ENCODE measurements at places on chromosomes 5 and 9.

DNA sequence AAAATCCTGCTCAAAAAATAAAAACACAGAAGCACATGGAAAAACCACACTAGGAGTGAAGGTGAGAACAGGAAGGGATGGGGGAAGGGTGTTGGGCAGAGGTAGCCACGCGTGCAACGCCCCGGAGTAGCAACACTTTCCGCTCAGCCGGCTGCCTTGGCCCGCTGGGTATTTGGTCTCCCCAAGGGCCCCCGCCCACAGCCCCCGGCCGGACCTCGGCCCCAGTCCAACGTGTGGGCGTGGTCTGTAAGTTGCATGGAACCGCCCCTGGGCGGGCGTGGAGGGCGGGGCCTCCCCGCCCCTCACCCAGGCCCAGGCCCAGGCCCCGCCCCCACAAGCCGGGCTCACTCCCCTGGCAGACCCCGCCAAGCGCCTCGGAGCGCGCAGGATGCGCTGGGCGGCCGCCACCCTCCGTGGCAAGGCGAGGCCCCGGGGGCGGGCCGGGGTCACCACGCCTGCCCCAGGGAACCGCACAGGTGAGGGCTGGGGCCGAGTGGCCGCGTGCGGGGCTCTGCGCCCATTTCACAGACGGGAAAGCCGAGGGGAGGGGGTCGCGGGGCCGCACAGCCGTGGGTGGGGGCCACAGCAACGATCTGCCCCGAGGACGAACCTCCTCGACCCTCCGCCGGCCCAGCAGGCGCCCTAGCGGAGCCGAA, at the start of gene SUSD3:
Gene SUSD3, plus strand, starts transcription at position 347 of the 656 bp plus-strand sequence. Its CDS starts 42 bp downstream, at position 389.
- peak; percentile 35 for DNase-seq

DNA sequence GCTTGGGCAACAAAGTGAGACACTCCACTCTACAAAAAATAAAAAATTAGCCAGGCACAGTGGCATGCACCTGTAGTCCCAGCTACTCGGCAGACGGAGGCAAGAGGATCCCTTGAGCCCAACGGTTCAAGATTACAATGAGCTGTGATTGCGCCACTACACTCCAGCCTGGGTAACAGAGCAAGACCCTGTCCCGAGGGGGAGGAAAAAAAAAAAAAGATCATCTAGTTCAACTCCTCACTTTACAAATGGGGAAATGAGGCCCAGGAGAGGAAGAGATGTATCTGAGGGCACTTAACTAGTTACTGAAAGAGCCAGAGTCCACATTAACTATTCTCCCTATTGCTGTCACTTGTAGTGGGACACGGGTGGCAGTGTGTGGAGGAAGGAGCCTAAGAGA, 13.8 kb downstream of the PDCL start:
- no peak for DNase-seq

DNA sequence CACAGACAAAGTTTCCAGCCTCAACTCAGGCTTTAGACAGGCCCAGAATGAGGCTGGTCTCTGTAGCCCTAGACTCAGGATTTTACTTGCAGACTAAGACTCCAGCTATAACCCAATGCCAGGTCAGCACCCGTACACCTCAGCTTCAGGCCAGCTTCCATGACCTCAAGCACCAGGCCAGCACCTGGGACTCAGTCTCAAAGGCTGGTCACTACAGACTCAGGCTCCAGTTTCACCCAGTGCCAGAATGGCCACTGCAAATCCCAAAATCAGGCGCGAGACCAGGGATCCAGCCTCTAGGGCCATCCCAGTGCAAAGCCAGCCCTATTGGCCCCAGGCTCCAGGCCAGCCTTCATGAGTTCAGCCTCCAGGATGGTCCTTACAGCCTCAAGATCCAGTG, 44.9 kb downstream of the C9 start:
- DNase-seq: no peak

DNA sequence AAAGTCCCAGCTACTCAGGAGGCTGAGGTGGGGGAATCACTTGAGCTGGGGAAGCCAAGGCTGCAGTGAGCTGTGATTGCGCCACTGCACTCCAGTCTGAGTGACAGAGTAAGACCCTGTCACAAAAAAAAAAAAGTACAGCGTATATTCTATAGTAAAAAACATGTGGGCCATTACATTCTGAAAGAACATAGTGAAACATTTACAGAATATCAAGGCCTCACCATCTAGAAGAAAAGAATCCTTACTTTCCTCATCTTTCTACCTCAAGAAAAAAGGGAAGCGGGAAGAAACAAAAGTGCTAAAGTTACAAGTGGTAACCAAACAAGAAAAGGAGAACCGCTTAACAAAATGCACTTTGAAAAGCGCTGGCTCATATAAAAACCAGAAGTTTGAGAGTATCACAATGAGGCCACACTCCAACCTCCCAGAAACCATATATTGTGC, 5.7 kb upstream of the SYK start:
- DNase-seq: no peak

- no peak for DNase-seq
Measured at GRCh38 chr9:93128715-93129224, 5.3 kb downstream of the NINJ1 start.

GRCh38 chr9:7153566-7153965, 395.8 kb downstream of the KDM4C start:
- DNase-seq: no peak

GRCh38 chr9:106146066-106146840, 451.9 kb downstream of the TMEM38B start:
- no peak for DNase-seq

- no peak for DNase-seq
Measured at GRCh38 chr5:172723508-172723907, 47.5 kb downstream of the DUSP1 start.

GRCh38 chr9:133460405-133461175, 812 bp downstream of the CACFD1 start:
- DNase-seq: no peak

DNA sequence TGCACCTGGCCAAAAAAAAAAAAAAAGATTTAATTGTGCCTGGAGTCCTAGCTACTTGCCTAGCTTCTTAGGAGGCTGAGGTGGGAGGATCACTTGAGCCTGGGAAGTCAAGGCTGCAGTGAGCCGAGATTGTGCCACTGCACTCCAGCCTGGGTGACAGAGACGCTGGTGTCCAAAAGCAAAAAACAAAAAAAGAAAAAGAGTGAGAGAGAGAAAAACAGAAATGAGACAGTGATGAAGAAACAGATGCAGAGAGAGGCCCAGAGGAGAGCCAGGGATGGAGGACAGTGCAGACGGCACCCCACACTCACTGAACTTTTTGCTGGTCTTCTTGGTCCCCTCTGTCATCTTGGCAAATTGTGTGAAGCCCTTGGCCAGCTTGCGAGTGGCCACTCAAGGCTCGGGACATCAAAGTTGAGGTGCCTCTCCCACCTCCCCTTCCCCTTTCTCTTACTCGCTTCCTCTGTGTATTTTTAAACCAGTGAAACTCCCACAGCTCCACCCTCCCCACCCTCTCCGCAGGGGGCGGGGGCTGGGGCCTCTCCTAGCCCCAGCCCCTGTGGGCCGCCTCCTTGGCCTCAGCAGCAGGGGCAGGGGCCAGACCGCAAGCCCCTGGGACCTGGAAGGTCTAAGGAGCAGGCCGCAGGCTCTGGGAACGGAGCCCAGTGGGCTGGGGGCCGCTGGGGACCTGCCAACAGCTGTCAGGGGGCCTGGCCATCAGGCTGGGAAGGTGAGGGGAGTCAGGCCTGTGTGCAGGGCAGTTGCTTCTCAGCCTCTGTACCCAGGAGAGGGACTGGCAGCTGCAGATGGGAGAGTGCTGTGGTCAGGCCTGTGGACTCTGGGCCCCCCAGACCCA, at the start of gene SH2D3C:
Gene SH2D3C, minus strand, starts transcription at position 387 of the 856 bp plus-strand sequence. Its CDS starts 39 bp downstream, at position 348.
- DNase-seq: no peak

DNA sequence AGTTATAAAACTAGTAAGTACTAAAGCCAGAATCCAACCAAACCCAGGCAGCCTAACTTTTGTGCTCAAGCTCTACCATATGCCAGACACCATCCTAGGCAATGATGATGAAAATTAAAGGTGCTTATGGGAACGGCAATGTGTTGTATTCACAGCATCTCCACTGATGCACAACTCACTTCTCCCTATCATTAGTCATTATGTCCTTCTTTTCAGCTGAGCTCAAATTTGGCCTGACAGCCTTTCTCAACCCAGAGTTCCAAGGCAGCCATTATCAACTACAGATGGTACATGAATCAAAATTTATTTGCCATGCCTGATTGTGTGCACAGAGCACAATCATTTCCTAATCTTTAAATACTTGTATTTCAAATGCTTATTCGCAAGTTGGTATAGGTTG, 121.6 kb upstream of the TNPO1 start:
- DNase-seq: no peak

- no peak for DNase-seq
Measured at GRCh38 chr9:137457406-137458193, 1.5 kb downstream of the NSMF start.

GRCh38 chr5:35443803-35444595, 173.7 kb upstream of the SPEF2 start:
- no peak for DNase-seq

DNA sequence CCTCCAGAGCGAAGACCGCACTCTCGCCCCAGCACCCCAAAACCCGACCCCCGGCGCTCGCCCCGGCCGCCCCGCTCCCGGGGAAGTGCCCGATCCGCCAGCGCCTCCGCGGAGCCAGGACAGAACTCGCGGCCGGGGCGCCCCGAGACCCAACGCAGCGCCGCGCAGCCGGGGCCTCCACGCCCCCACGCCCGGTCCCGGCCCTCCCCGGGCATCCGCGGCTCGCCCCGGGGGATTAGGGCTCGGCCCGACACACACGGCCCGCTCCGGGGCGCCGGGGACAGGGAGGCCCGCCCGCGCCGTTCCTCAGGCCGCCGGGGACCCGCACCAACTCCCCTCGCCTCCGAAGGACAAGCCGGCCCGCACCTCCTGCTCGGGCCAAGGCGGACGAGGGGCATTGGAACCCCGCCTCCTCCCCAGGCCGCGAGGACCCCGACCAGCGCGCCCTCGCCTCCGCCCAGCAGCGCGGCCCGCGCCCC, 544 bp downstream of the FNBP1 start:
- DNase-seq: no peak

- no peak for DNase-seq
Measured at GRCh38 chr5:138975098-138975847, 100.1 kb upstream of the LRRTM2 start.

DNA sequence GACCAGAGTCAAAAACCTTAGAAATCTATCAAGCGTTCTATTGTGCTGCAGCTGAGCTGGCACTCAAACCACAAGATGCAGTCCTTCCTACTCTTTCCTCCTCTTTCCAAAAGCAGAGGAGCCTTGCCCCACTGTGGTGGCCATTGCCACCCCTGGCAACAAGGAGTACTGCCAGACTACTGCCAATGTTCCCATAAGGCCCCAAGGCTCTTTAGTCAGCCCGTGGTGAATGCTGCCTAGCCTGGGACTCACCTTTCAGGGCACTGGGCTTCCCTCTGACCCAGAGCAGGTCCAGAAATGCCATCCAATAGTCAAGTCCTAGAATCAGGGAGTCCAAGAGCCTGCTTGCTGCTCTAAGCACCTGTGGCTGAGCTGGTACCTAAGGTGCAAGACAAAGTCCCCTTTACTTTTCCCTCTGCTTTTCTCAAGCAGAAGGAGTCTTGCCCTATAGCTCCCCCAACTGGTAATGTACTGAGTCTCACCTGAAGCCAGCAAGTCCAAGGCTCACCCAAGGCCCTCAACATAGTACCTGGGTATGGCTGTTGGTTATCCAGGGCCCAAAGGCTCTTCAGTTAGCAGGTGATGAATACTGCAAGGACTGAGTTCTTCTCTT, 219.4 kb downstream of the ATPSCKMT start:
- DNase-seq: no peak

GRCh38 chr9:5799314-5799713, 33.6 kb downstream of the ERMP1 start:
- no peak for DNase-seq

DNA sequence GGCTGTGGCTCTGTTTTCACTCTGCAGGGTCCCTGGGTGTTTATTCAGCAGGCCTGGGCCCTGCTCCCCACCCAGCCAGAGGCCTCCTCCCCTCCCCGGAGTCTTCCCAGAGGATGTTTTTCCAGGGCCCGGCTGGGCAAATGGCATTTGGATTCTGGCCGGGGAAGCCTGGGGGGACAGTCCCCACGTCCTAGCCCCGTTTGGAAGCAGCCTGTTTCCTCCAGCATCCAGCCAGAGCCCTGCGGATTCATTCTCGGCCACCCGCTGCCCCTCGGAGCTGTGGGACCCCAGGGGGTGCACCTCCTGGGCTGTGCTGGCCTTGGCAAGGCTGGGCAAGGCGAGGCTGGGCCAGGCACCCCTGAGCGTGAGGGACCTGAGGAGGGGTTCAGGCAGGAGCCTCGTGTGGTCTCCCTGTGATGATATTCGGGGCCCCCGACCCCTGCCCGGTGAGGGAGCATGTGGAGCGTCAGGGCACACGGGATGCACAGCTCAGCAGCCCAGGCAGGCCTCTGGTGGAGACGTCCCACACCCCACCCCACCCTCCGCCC, 48.8 kb upstream of the EGFL7 start:
- DNase-seq: no peak

DNA sequence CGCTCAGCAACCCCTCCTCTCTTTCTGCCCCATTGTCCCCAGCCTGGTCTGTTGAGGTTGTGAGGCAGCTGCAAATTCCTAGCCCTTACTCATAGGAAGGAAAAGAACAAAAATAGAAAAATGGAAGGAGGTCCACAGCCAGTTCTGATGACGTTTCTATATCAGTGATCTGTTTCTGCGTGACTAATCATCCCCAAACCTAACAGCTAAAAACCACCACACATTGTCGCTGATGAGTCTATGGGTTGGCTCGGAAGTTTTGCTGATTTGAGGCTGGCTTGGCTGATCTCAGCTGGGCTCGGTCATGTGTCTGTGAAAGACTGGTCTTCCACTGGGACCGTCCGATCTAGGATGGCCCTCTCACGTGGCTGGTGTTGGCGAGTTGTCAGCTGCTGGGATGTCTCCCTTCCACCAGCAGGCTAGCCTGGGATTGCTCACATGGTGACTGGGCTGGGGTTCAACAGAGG, 200.6 kb upstream of the ZNF618 start:
- no peak for DNase-seq

DNA sequence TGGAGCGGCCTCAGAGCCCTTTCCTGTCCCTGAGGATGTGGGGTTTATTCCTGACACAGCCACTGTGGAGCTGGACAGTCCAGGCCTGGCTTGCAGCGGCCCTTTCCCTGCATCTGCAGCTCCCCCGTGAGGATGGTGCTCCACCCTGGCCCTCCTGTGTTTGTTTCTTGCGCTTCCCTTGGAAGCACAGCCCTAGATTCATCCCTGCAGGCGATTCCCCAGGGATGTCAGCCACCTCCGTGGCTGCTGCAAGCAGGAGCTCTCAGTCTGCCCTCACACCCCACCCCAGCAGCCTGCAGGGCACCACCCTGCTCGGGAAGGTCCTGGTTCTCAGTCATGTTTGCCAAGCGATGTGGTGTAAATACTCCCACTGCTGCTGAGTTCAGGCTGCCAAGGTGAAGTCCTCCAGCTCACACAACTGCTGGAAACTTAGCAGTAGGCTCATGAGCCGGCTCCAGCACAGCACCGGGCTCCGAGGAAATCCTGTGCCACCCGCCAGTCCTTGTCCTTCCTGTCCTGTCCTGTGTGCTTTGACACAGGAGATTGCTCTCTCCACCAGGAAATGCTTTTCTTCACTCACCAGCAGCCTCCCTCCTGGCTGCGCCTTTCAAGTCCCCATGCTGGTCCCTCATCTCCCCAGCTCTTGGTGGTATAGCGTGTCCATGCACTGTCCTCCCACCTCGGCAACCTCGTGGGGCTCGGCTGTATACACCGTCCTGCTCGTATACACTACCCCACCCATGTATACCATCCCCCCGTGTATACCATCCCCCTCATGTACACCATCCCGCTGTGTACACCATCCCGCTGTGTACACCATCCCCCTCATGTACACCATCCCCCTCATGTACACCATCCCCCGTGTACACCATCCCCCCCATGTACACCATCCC, 16.2 kb downstream of the ROPN1L start:
- no peak for DNase-seq
